ENCODE measurements at places on chromosomes 6 and 20.

DNA sequence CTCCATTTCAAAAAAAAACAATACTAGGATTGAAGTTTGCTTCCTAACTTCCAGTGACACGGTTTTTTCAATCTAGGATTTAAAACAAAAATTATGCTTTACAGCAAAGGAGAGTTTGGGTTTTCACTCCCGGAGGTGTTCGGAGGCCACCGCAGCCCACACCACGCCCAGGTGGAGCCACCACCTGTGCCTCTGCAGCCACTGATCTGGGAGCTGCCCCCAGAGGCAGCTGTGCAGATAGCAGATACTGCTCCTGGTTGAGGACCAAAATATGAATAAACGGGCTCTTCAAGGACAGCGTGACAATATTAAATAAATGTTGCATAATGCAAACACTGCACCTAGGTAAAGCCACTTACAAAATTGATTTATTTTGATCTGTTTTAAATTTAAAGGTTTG, 30.2 kb downstream of the DLL1 start:
- DNase-seq = no peak

GRCh38 chr6:145627451-145627850, 107.9 kb downstream of the EPM2A start:
- DNase-seq = no peak

GRCh38 chr6:158769771-158770432, 49.3 kb downstream of the EZR start:
- no peak for DNase-seq

DNA sequence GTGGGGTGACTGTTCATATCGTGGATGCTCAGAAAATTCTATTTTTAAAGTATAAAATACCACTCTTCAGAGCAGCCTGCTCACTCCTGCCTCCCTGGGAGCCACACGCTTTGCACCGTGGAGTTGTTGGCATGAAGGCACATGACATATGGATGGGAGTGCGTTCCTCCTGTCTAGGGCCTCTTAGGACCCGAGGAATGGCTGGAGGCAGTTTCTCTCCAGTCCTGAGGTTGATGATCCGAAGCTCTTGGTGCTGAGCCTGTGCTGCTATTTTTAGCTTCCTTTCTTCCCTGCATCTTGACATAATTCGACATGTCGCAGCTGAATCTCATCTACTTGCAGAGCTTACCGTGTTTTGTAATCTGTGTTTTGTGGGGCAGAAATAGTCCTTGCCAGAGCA, 73.9 kb downstream of the PHACTR3 start:
- no peak for DNase-seq

GRCh38 chr6:90431576-90431975, 134.9 kb upstream of the BACH2 start:
- DNase-seq = peak; percentile 45

DNA sequence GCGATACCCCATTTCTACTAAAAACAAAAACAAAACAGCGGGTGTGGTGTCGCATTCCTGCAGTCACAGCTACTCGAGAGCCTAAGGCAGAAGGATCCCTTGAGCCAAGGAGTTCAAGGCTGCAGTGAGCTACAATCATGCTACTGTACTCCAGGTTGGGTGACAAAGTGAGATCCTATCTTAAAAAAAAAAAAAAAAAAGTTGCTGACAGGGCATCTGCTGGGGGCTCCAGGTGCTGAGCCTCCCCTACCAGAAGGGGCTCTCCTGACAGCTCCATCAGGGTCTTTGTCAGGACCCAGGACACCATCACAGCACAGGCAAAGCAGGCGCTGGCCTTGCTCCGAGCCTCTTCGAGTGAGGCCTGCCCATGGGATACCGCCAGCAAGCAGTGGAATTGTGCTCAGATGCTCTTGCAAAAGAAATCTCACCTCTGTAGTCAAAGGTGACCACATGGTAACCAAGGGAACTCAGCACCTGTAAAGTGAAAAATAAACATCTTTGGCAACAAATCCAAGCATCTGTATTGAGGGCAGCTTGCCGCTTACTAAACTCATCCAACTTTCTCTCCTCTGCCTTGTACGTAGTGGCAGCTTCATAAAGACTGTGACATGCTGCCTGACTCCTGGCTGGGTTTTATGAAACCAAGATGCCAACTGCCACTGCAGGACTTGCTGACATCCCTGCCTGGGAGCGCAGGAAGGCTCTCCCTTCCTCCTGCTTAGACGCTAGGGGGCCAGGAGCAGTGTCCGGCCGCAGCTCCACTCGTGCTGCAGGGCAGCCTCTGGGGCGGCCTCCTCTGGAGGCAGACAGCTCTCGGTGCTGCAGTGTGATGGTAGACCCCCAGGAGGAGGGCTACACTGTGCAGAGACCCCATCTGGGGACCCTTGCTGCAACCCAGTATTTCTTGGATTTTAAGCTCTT, 66.9 kb downstream of the PYGB start:
- no peak for DNase-seq

- DNase-seq = no peak
Measured at GRCh38 chr6:16760516-16761470, at the start of gene ATXN1. Gene ATXN1 (minus strand): TSS chr6:16761460.

DNA sequence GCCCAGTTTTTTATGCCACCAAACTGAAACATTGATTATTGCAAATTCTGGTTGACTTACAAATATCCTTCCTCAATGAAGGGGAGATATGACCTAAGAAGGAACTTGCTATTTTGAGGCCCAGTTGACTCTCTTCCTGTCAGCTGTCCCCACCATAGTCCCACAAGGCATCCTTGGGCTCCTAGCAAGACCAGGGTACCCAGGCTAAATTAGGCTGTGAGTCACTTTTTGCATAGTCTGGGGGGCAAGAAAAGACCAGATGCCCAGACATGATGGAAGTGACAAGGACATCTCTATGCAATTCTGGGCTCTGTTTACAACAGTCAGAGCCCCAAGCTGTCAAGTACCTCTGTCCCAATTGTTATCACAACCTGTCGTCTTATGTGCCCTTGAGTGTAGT, 31.8 kb upstream of the MAFB start:
- DNase-seq = no peak

GRCh38 chr6:156440688-156441087, 336.5 kb upstream of the ARID1B start:
- DNase-seq = no peak

DNA sequence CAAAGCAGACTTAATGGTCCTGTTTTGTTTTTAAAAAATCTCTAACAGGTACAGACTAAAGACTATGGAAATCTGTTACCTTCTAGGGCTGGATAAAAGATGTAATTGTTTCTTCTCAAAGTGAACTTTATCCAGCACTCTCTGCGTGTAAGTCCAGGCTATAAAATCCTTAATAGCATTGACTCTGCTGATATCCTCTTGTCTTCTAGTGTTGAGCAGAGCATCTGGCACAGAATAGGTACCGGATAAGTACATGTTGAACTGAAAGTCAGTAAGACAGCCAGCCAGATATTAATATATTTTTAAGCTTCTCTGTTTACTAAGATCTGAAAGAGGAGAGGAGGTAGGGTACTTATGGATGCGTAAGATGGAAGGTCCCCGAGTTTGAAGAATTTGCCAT, 262.3 kb downstream of the TBC1D7 start:
- DNase-seq = no peak

DNA sequence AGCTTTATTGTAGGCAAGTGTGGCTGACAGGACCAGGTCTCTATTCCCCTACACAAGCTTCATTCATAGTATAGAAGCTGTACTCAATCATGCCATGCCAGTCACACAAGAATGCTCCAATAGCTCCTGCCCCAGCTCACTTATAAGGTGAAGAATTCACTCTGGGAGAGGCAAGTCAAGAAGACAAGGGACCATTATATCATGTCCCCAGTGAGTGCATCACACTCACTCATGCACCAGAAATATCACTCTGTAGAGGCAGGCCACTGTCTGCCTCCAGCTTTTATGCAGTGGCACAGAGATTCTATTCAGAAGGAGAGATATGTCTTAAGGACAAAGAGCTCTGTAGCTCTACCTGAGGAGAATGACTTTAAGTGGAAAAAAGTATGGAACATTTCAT, 263.2 kb downstream of the GJA1 start:
- DNase-seq = no peak

DNA sequence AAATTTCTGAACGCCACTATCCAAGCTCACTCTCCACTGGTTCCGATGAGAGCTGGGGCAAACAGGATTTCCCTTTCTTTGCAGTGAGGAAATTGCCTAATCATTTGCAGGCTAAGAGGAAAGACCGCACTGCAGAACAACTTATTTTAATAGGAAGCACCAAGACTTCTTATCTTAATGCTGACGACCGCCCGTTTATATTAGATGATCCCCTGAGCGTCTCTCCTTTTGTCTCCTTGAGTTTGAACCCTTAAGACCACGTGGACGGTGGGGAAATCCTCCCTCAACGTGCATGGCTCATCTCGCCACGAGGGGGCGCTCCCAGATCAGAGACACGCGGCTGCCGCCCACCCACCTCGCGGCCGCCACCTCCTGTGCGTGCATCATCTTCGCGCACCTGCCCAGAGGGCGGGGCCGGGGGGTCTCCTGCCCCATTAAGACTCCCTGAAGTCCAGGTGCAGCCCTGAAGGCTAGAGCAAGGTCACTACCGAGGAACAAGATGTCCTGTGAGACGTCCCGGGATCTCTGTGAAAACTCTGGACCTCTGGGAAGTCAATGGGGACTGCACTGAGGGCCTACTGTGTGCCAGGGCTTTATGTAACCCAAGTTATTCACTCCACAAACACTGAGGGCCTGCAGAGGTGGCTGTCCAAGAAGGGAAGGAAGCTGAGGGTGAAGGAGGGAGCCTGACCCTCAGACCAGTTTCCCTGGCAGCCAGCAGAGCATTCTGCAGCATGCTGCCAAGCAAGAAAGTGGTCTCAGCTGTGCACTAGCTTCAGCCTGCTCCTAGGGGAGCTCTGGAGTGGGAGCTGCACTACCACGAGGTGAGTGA, 28.1 kb downstream of the PDYN start:
- DNase-seq = peak; percentile 49

- no peak for DNase-seq
Measured at GRCh38 chr6:79115553-79116182, 37.6 kb upstream of the PHIP start.

DNA sequence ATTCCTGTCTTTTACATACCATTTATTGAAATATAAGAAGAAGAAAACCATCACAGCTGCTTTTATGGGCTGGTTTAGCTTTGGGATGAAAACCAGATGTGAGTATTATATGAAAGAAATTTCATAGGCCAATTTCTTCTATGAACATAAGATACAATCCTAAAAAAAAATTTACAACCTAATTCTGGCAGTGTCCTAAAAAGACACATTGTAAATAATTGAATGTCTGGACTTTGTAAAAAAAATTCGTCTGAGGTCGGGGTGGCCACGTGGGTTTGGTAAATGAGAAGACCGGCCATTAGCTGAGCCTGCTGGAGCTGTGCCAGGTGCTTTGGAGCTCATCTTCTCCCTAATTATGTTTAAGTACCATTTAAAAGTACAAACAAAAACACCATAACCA, 26.8 kb downstream of the DACT2 start:
- DNase-seq = no peak

- DNase-seq = peak; percentile 93
Measured at GRCh38 chr6:44116641-44117382, 10.4 kb downstream of the MRPL14 start.

GRCh38 chr6:111949546-111949945, 76.3 kb upstream of the FYN start:
- no peak for DNase-seq

- peak; percentile 1 for DNase-seq
Measured at GRCh38 chr6:128848212-128848935, 34.6 kb upstream of the LAMA2 start.

DNA sequence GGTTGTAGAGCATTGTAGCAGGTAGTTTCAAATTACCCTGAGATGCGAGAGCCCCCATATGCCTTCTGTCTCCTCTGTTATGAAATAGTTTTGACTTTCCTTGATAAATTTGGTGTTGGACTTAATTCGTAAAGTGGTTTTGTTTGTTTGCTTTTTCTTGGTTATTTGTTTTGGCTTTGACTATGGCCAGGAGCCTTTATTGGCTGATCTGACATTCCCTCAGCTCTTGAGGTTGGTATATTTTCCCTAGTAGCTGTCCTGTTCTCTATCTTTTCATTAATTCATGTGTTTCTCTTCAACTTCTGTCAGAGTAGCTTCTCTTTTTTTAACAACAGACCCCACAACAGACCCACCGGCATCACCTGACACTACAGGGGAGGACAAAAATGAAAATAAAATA, 457.4 kb upstream of the MANEA start:
- no peak for DNase-seq

GRCh38 chr6:45900808-45901752, 114.6 kb downstream of the CLIC5 start:
- DNase-seq = peak; percentile 50

GRCh38 chr20:48846516-48847492, 19.0 kb upstream of the PREX1 start:
- DNase-seq = peak; percentile 34

DNA sequence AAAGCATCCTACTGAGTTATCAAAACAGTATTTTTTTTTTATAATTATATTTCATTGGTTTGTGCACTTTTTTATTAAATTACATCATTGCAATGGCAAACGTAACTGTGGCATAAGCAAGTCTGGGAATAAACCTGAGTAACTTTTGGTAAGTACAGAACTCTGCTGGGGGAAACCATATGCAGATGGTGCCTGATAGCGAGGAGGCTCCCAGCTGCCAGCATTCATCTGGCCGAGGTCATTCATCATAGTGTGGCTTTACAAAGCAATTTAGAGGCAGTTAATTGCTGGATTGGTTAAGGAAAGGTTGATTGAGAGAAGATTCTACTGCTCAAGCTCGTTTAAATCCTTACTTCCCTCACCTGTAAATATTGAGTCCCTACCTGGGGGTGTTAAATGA, 52.6 kb downstream of the HECA start:
- no peak for DNase-seq

- peak; percentile 69 for DNase-seq
Measured at GRCh38 chr6:22737331-22737730, 168.0 kb downstream of the HDGFL1 start.

DNA sequence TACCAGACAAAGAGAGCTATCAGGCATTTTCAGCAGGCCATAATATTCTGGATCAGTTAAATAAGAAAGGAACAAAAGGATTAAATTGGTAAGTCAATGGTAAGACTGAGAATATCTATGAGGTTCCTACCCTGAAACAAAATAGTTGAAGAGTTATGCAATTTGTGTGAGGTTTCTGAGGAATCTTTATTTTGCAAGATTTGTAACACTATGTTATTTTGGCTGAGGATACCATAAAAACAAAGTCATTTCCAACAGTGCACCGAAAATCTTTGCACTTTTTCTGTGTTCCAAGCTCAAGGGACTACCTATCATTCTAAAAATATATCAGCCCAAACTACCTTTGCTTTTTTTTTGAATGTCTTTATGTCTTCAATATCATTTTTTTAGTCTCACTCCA, 383.3 kb upstream of the CITED2 start:
- peak; percentile 56 for DNase-seq

DNA sequence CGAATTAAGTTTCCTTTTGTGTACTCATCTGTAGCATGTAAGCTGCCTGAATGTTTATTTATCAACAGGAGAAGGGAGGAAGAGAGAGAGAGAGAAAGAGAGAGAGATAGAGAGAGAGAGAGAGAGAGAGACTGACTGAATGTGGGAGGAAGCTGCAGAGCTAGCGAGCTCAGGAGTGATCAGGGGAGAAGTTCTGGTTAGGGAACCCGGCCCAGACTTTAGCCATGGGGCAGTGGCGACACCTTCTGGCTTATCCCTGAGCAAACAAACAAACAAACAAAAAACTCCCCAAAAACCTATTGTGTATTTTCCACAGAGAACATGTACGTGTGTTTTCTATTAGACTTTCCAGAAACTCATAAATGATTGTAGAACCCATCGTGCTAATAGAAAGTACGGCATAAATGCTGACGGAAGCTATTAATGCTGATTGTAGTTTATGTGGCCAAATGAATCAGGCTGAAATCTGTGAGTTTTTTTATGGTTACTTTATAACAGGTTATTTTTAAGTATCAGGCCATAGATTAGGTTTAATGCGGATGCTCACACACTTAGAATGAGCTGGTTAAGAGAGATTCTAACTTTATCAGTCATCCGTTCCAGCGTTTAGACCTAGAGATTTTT, 92.8 kb downstream of the CLIC5 start:
- DNase-seq = peak; percentile 65
